ENCODE measurements at places on chromosomes 3 and 15.

DNA sequence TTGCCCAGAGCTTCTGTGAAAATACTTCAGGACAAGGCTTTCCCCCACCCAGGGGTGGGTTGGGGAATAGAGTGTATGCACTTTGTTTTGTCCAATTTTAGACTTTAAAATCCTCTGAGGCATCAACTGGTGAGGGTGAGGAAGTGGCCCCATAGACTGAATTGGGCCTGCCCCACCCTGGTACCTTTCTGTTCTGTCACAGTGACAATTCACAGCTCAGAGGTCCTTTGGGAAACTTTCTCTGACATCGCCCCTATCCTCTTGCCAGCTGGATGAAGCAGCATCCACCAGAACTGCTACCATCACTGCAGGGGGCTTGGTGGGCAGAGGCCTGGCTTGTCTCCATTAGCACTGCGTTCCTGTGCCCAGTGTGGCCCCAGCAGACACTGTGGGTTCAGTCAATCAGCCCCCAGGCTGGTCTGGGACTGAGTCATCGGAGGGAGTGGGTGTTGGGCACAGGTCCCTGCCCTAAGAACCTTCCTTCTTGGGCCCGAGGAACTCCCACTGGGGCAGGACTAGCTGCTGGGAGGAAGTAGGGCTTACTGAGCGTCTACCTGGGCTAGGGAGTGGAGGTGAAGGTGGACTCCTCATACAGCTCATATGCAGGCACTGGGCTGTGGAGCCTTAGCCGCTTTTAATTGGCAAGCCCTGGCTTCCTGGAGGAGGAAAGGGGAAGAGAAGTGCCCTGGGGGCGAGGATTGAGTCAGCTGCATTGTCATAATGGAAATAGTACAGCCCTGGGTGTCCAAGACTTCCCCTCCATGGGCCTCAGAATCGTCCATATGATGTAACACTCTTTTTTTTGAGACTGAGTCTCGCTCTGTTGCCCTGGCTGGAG lies 1.5 kb upstream of the PPM1M start:
- DNase-seq, result peak; percentile 74

DNA sequence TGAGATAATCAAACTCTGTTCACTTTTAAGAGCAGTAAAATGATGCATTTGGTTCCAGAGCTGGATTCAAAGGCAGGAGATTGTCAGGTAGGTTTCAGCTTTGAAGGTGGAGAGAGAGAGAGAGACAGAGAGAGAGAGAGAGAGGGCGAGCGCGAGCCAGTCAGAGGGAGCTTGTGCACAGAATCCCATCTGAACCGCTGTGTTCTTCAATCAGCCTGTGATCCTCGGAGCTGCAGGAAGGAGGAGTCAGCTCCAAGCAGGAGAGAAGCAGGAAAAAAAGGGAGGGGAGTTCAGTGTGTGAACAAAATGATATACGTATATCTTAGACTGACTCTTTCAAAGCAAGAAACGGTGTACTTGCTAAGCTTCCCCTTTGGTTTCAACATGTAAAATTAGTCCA lies at the start of gene GPR149:
TSS of gene GPR149 (minus strand) at position 177 of the 400 bp plus-strand sequence. CDS start 575 bp downstream, outside the sequence.
- DNase-seq, result no peak

DNA sequence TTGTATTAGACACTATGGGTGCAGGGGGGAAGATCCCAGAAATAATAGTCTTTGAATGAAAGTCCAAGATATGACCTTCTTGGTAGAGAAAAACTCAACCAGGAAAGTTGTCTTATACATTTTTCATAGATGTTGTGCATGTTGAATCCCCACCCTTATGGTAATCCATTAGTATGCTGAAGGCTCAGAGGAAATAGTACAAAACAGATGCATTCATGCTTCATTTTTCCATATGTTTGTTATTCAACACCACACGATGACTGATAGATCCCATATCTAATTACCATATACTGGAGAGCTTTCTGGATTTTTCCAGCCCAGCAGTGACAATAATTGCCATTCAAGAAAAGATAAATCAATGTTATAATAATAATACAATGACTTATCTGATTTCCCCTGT lies 487.4 kb downstream of the FGF12 start:
- DNase-seq, result no peak

GRCh38 chr3:61578667-61579367 lies 17.4 kb downstream of the PTPRG start:
- no peak for DNase-seq

GRCh38 chr3:51280176-51280575 lies 104.9 kb upstream of the MANF start:
- peak; percentile 90 for DNase-seq

- DNase-seq, result peak; percentile 75
Observed at GRCh38 chr3:64141476-64141875, 83.8 kb downstream of the PRICKLE2 start.

DNA sequence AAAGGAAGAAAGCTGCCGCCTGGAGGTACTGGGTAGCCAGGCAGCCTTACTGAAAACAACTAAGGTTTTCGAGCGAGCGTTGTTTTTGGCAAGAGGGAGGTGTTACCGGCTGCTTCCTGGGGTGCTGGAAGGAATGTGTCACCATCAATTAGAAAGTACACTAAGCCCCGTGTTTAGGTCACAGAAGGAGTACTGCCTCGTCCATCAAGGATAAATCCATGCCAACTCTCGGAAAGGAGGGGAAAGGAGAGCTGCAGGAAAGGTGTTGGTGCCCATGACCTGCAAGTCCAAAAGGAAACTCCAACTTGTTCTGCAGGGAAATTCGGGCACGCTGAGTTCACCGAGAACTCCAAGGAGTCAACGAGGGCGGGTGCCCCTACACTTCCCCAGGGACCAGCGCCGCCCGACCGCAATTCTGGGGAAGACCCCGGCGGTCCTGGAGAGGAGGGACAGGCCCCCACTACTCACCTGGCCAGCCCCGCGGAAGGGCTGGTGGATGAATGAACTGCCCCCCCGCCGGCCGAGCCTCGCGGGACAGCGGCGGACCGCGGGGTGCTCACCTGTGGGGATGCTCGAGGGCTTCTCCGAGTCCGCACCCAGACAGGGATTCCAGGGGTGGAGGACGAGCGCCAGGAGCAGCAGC lies 542 bp downstream of the PLOD2 start:
- DNase-seq, result peak; percentile 72

DNA sequence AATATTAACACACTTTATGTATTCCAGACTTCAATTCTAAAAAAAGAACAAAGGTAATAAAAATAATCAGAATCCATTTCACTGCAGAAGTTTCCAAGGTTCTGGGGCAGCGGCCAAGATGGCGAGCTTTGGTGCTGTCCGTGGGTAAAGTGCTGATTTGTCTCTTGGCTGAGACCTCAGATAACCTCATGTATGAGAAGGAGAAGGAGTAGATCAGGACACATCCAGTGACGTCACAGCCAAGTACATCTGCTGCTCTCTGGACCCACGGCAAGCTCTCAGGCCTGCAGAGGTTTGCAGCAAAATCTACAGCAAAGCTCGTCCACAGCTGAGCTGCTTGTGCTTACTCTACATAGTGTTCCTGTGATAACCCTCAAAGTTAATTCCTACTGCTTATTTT lies 165.7 kb downstream of the MAGI1 start:
- DNase-seq, result no peak

GRCh38 chr15:34737477-34737876 lies 17.3 kb downstream of the GJD2 start:
- no peak for DNase-seq

DNA sequence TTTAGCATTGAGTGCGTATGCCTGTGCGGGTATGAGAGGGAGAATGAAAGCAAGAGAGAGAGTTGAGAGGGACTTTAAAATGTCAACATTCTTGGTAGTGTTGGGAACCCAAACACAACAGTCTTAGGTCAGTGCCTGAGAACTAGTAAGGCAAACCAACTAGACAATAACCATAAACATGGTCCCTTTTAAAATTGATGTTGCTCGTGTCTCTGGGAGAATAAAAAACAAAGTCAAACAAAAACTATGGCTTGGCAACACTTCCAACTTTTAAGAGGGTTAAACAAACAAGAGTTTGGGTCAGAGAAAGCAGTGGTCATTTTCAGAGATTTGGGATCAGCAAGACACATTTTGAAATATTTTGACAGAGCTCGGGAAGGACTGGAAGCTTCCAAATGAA lies 146.7 kb upstream of the THBS1 start:
- DNase-seq, result no peak

- peak; percentile 19 for DNase-seq
Observed at GRCh38 chr3:130834476-130834875, 59.4 kb upstream of the ATP2C1 start.

DNA sequence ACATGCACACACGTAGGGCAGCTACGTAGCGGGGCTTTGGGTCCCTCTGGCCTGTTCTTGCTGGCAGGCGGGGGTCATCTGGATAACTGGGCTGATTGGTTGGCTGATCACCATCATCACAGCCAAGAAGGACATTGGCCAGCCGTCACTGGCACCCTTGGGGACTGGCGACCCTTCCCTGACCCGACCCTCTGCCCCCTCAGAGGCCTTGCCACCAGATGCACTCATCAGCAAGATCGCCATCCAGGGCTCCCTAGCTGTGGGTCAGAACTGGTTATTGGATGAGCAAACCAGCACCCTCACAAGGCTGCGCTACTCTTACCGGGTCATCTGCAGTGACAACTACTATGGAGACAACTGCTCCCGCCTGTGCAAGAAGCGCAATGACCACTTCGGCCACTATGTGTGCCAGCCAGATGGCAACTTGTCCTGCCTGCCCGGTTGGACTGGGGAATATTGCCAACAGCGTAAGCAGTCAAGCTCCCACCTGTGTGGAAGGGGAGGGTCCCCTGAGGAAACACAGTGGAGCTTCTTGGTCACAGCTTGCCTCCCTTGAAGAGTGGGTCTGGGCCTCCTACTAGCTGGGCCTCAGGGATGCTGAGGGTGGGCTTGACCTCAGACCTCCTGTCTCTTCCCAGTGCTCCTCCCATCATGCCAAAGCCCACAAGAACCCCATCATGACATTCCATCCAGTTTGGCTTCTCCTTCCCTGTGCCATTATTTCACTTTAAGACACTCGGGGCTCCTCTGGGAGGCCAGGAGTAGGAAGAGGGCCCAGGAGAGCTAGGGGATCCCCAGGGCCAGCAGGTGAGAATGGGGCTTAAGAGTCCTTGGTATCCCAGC lies 2.4 kb downstream of the DLL4 start:
- no peak for DNase-seq

- DNase-seq, result peak; percentile 34
Observed at GRCh38 chr3:32781211-32781968, 36.4 kb upstream of the TRIM71 start.

DNA sequence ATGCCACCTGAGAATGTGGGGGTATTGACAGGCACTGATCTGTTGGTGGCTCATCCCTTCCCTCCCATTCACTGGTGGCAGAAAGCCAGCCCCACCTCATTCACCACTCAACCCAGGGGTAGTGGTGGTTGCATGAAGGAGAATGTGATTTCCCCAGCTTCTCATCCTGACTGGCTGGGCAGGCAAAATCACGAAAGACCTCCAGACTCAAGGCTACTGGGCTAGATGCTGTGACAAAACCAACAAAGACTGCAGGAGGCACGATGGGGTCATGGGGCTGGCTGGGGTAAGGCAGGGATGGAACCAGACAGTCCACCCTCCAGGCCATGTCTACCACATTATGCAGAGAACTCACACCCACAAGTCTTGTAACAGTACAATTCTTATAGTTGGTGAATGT lies 33.9 kb downstream of the FSTL1 start:
- DNase-seq, result no peak

- DNase-seq, result no peak
Observed at GRCh38 chr15:25832158-25832557, 31.0 kb downstream of the ATP10A start.
